ENCODE measurements at places on chromosomes 1 and 21.

DNA sequence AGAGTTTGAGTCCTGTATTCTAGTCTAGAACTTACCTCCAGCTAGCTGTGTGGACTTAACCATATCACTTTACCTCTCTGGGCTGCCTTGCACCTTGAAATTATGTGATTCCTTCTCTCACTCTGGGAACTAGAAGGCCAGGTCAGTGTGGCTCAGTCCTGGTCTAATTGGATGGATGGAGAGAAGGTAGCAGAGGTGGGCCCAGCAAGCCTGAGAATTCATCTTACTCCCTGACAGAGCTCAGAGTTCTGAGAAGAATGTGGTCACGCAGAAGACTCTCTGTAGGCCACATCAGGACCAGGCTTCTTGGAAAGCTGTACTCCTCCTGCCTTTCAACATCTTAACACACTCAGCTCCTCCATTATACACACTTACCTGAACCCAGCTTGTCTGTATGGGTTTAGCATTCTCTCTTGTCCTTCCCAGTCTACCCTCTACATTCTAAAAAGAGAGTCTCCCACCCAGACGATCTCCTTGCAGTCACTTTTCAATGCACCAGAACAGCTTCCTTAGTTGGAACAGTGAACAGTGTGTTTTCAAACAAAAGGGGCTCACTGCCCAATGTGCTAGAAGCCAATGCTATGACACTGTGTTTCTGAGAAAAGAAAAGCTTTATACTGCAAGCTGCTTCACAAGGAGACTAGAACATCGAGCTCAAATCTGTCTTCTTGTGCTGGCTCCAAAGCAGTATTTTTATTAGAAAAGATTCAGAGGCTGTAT is 60.5 kb downstream of the CAPN9 start:
- DNase-seq: no peak

DNA sequence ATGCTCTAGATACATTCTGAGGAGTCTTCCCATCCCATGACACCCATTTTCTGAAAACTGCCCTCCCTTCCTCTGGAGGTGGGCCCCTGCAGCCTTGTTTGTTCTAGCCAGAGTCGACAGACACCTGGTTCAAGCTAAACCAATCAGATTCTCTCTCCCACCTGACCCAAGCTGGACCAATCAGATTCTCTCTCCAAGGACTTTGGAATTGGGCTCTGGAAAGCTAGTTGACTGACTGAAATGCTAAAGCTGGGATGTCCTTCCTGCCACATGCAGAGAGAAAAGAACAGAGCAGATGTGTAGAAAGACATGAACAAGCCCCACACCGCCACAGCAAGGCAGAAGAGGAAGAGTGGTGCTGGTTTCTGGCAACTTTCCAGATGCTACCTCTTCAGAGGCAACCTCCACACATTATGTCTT is 24.6 kb downstream of the ASAP3 start:
- no peak for DNase-seq

DNA sequence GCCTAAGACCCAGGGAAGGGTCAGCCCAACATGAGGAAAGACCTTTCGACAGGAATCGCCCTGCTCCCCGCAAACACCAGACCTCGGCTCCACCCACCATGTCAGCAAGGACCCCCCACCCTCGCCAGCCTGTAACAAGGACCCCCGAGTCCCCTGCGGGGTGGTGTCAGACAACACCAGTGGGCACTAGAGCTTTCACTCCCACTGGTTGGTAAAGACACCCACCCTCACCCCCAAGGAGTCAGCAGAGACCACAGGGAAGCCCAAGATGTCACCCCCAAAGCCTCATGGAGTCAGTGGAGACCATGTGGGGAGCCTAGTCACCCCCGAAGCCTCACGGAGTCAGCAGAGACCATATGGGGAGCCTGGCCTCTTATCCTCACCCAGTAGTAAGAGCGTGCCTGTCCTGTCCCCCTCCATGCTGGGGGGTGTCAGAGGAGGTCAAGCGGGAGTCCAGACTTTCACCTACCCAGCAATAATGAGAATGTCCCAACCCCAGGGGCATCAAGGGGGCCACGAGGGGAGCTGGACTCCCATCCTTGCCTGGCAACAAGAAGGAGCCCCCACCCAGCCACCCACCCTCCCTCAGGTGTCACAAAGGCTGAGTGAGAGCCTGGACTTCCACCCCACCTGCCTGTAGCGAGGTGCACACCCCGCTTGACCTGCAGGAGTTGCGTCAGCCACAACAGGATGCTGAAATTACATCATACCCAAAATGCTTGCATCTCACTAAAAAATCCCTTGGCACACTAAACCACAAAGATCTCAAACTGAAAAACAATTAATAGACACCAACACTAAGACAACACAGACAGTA is 24.8 kb downstream of the SLC19A1 start:
- no peak for DNase-seq

DNA sequence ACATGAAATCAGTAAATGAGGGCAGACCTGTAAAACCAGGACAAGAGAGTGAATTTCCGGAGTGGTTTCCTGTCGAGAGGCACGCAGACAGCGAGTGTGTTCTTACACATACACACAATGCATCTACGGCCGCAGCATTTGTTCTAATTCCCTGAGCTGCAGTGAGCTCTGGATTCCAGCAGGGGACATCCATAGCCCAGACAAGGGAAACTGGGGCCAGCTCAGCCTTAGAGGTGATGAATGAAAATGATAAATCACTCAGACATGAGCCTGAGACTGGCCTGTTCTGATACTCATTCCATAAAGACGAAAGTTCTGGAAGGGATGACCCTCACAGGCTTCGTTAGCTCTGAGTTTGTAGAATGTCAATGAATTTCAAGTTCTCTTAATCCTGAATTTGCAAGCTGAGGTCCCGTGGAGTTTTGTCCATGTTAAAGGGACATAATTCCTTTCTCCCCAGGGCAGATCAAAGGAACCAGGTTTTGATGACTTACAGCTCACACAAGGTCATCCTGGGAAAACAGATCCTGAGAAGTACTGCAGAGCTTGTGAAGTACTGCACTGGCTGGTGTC is 207.9 kb upstream of the C1orf87 start:
- peak; percentile 89 for DNase-seq

GRCh38 chr1:114320586-114320985 is 166.9 kb upstream of the SYT6 start:
- DNase-seq: no peak

GRCh38 chr21:39150877-39151276 is 32.4 kb downstream of the PSMG1 start:
- DNase-seq: no peak

DNA sequence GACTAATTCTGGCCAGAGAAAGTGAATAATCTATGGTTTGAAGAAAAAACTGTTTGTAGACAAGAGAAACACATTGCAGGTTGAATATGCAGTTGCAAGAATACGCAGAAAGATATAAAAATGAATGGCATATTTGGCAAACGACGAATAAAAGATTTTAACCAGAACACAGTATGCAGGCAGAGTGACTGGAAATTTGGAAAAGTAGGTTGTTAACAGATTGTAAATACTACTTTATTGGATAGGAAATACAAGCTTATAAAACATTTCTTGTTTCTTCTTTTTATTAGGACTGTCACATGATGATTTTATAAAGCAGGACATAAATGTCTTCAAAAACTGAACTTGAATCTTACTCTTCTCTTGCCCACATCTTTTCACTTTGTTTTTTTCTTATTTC is 573.3 kb upstream of the PBX1 start:
- no peak for DNase-seq

- no peak for DNase-seq
These were observed 140.9 kb upstream of the ETS2 start for GRCh38 chr21:38664841-38665240.

- DNase-seq: no peak
These were observed 3.4 kb downstream of the PPP2R5A start for GRCh38 chr1:212288615-212289014.

- DNase-seq: no peak
These were observed 46.9 kb downstream of the GIPC2 start for GRCh38 chr1:78092643-78093042.

DNA sequence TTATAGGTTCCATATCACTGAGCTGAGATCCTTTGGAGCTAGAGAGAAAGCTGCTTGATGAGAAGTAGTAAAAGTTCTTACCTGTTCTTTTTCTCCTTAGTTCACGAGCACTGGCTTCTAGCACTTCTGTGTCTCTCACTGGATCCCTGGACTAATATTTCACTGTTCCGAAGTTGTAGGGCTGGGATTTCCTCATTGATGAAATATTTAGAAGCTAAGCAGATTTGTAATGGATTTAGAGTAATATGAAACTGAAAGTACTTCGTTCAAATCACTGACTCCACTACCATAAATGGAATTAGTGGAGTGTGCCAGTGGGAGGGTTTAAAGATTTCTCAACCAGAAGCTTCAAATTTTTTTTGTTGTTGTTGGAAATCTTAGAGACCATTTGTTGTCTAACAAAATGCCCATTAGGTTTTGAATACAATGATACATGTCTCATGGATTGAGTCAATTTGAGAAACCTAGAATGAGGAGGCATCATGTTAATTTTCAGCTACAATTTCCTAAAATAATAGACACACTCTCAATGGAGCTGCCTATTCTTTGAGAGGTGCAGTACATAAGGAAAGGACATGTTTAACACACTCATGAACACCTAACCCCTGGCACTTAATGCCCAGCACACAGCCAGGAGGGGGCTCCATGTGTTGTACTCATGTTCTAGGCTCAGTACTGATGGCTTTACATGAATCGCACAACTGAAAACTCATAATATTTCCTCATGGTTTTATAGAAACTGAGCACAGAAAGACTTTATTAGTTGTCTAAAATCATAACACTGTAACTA is at the start of gene GBP1:
GBP1 (minus strand) TSS at position 130 of the 790 bp plus-strand sequence. CDS start 1,974 bp downstream, outside the sequence.
- DNase-seq: no peak

- no peak for DNase-seq
These were observed 184.7 kb upstream of the CACYBP start for GRCh38 chr1:174815036-174815435.

DNA sequence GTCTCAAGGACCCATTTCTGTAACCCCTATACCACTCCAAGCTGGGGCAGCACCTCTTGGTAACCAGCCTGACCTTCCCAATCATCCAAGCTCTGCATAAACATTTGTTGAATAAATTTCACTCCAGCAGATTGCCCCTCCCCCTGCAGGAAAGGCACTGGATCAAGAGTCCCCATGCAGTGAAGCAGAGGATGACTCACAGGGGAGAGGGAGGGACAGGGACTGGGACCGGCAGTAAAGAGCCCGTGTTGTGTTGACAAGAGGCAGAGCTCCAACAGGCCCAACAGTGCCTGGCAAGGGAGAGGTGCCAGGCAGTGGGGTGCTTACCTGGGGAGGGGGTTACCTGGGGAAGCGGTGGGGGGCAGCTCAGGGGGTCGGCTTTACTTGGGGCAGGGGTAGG is 32.3 kb downstream of the SLC9A1 start:
- no peak for DNase-seq

DNA sequence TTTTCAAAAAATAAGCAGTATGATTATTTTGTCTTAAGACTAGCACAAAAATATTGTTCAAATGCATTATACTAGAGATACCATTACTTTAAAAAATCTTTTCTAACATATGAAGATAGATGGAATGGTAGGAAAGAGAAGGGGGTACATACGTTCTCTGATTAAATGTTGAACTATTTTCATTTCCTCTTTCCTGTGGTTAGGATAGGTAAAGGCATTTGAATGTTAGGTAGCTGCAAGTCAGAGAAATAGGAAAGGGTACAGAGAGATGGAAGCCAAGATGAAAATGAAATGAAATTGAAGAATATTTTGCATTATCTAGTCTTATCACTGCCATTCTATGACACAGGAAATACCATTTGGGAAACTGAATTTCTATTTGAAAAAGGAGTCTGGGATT is 28.3 kb downstream of the TLCD4 start:
- DNase-seq: no peak

DNA sequence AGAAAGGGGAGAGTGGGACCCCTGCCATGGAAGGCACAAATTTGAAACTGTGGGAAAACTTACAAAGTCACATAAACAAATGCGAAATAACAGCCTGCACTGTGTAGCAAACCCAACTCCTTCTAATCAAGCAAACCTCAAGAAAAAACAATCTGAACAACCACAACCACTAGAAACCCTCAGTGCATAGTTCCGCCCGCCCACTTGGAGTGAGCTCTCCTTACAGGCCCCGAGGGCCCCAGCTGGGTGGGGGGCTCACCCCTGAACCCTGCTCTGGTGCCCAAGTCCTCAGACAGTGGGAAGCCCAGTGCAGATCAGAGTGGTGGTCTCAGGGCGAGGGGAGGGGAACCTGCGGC is 931 bp upstream of the MXRA8 start:
- DNase-seq: no peak

GRCh38 chr1:2019571-2020309 is 595 bp downstream of the GABRD start:
- DNase-seq: no peak
